ENCODE measurements at places on chromosomes 3 and 15.

DNA sequence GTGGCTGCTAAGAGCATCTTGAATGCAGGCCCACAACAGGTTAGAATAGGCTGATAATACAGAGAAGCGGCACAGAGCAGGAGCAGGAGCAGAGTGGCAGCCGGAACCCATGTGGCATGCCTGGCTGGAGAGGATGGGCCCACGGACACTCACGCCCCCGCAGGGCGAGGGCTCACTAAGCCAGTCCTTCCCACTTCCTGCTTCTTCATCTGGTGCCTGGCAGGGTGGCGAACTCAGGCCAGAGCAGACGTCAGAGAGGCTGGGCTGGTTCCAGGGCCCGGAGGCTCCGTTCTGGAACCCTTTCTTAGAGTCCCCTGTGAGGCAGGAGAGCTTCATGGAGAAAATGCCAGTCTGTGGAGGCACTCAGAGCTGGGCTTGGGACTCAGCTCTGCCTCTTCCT lies 195.1 kb downstream of the NTRK3 start:
- no peak for DNase-seq

GRCh38 chr15:93997071-93997658 lies 234.2 kb upstream of the MCTP2 start:
- no peak for DNase-seq

DNA sequence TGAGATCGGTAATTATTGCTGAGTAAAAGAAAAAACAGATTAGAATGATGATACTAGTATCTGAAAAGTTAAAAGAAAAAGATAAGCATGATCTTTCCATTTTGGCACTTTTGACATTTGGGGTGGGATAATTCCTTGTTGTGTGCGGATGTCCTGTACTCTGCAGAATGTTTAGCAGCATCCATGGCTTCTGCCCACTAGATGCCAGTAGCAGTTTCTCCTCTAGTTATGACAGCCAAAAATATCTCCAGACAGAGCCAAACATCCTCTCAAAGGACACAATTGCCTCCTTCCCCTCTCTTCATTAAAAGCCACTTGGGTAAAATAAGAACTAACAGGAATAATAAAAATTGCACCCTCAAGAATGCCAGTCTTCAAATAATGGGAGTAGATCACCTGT lies 468.8 kb upstream of the GRM7 start:
- no peak for DNase-seq

DNA sequence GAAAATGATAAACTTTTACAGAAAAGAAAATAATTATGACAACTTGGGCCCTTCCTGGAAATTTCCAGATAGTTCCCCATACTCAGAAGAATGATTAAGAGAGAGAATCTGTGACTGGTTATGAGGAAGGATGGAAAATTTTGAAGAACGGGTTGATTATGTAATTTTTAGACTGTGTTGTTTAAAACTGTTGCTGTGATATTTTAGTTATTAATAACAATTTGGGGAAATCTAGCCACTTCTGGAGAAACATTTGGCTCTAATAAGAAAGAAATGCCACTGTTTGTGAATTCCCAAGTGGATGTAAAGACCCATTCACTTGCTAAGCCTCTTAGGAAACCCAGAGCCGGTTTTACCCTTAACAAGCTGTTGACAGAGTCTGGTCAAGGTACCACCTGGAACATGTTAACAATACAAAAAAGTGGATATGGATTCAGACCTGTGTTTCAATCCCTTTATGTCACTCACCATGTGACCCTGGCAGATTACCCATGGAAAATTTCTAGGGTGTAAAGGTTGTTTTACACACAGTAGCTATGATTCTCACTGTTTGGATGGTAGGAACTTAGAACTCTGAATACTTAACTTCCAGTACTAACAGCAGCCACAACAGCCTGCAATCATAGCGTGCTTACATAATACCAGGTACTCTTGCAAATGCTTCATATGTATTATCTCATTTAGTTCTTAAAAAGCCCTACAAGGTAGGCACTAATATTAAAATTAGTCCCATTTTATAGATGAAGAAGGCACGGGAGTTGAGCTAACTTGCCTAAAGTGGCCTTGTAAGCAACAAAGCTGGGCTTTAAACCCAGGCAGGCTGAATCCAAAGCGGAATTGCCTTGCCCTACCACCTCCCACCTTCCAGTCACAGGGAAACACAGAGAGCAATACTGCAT lies 32.0 kb downstream of the ZBTB38 start:
- no peak for DNase-seq

DNA sequence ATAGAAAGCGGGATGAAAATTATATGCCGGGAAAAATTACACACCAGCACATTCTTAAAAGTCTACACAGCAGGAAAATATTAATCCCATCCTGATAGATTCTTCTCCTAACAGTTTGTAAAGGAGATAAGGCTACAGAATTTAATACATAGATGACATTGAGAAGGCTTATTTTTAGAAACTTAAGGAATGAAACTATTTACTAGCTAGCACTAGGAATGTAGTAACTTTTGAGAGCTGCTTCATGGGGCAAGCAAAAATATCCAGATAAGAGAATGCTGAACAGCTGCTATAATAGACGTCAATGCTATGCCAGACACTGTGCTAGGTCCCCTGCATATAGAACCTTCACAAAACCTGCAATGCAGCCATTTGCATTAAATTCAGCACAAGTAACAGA lies 912.7 kb upstream of the NR2F2 start:
- no peak for DNase-seq

GRCh38 chr3:34016925-34017587 lies 218.6 kb downstream of the PDCD6IP start:
- DNase-seq = no peak

DNA sequence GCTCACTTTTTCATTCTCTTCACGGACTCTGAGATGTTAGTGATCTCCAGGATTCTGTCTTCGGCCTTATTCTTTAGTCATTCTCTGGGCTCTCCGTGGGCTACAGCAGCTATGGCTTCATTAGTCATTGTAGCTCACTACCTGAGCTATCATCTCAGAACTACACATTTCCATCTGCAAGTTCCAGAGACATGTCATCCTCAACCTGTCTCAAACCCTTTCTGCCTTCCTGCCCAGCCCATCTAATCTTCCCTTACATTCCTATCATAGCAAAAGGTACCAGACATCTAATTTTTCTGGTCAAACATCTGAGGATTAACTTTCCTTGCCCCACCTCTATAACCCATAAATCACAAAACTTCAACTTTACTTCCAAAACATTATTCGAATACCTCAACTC lies 13.2 kb downstream of the TSPAN3 start:
- no peak for DNase-seq

Data from fibroblast of the conjunctiva (primary cell).